Stimulated activated CD4-positive, alpha-beta T cell treated with anti-CD3 and anti-CD28 coated beads, TNF-alpha, amount 100 ng/mL, for 24 hours (primary cell): ENCODE measurements at places on chromosomes 3 and 15.

DNA sequence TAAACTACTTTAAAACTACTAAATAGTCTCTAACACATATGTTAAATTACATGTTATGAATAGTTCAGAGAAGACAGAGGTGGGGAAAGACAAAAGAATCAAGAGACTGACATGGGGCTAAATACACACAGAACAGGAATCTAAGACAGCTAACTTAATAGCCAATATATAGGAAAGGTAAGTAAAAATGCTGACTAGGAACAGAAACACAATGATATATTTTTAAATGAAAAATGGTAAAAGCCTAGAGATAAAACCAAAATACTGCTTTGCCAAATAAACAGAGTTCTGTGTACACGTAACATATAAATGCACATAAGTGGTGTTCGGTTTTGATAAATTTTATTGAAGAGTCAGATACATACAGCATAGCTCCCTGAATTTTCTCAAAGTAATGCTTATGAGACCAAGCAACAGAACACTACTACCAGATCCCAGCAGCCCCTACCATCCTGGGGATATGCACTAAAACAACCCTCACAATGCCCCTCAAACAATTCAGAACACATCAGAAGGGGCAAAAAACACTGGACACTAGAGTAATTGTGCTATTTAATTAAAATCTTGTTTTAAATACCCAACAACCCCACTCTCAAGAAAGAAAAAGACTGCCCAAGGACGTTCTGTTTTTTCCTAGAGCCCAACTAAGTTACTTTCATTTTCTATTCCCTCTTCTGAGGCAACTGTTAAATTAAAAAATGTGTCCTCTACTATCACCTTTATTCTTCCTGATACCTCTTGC lies 121.1 kb downstream of the ADAM10 start:
- DNase-seq, result no peak

GRCh38 chr3:170107941-170108340 lies 70.1 kb downstream of the GPR160 start:
- DNase-seq, result no peak

DNA sequence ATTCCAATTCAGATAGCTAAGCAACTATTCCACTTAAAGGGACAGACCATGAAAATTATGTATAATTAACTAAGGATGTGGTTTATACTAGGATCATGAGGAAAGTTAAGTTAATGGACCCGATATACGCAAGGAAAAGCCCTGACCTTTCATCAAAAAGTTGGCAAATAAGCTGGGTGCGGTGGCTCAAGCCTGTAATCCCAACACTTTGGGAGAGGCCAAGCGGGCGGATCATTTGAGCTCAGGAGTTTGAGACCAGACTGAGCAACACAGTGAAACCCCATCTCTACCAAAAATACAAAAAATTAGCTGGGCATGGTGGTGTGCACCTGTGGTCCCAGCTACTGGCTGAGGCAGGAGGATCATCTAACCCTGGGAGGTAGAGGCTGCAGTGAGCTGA lies 39.6 kb downstream of the SCAP start:
- DNase-seq, result no peak

DNA sequence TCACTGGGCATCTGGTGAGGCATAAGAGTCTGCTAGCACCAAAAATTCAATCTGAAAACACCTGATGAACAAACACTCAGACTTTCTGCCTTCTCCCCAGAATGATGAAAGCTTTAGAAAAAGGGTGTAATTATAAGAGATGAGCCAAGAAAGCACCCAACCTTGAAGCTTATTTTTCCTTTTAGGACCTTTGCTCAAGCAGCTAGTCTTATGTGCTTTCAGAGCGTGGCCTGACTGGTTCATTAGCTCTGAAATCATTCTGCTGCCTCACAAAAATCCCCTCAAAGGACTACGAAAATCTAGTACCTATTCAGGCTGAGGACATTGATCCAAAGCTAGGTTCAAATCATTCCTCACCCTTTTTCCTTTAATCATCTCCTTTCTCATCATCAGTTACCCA lies 662.3 kb downstream of the MAGI1 start:
- DNase-seq, result no peak

GRCh38 chr15:99158626-99159412 lies 53.9 kb downstream of the SYNM start:
- DNase-seq, result no peak

DNA sequence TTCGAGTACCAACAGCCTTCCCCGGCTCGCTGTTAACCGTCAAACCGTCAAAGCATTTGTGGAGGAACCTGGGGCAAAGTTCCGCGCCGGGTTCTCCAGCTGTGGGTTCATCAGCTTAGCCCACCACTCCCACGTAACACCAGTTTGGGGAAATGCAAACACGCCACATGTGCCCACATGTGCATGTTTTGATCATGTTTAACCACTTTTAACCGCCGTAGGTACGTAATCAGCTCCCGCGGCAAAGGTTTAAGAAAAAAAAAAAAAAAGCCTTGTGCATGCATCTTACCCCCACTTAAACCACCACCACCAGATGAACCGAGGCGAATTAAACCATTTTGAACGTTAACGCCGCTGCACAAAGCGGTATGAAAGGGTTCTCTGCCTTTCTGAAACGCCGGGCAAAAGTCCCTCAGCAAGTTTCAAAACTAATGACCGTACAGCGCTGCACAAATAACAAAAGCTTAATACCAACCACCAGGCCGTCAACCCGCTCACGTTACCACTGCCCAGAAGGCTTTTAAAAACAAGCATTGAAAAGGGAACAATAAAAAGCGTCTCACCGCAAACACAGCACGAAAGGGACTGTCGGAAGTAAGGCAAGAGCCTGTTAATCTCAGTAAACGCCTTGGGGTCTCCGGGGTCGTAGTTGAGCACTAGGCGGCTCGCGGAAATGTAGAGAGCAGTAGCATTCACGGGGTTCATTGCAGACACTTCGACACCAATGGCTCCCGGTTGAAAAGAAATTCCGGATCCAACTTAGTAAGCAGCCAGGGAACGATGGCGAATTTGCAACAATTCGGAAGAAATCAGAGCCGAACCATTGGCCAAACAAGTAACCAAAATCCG lies 1.5 kb downstream of the MSL2 start:
- peak; percentile 64 for DNase-seq

- DNase-seq, result no peak
These were observed 54.9 kb upstream of the SLC7A14 start for GRCh38 chr3:170640737-170641171.
